Fibroblast of upper back skin (primary cell): ENCODE measurements at places on chromosomes 3 and 15.
A peak's percentile ranks its signal among the peaks of the same experiment; 100 is the strongest.

GRCh38 chr15:62390791-62391640 is 225.9 kb upstream of the C2CD4B start:
- DNase-seq = peak; percentile 12

DNA sequence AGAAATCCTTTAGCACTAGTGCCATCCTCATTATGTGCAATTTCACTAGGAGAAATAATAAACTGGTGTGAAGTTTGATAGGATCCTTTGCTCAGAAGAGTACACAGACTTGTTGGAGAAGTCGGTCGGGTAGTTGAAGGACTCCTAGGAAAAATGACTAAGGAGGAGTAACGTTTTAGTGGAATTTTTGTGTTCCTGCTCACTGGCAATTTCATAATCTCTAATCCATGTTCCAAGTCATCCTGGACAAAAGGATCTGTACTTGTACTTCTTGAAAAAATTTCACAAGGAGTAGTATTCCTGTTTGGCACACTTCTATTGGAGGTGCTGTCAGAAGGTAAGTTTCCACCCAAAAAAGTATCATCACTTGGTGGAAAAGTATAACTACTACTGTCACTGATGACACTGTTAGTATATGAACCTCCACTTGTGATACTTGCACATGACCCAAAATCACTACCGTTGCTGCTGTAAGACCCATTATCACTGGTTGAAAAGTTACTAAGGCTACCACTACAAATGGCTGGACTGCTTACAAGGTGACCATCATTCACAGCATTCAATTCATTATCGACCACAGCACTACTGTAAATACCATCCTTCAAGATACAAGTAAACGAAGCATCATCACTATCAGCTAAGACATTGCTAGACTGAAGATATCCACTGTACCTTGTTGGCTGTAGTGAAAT is 77.4 kb downstream of the NEDD4 start:
- DNase-seq = peak; percentile 55

- DNase-seq = peak; percentile 54
Measured at GRCh38 chr15:64426845-64427465, 33.4 kb upstream of the ZNF609 start.

- DNase-seq = no peak
Measured at GRCh38 chr3:183378545-183378944, 49.9 kb downstream of the MCF2L2 start.

GRCh38 chr3:57841818-57842217 is 85.7 kb downstream of the SLMAP start:
- DNase-seq = no peak
